Activated CD4-positive, alpha-beta T cell treated with anti-CD3 and anti-CD28 coated beads, Interleukin-2, amount 10 ng/mL, durations not matched to agents 7 days and 5 days (primary cell): ENCODE measurements at places on chromosomes 11 and 22. TPM values are rescaled to one million over a fixed set of nuclear protein-coding genes. Genes with fewer than 3 reads are reported as not detected.

DNA sequence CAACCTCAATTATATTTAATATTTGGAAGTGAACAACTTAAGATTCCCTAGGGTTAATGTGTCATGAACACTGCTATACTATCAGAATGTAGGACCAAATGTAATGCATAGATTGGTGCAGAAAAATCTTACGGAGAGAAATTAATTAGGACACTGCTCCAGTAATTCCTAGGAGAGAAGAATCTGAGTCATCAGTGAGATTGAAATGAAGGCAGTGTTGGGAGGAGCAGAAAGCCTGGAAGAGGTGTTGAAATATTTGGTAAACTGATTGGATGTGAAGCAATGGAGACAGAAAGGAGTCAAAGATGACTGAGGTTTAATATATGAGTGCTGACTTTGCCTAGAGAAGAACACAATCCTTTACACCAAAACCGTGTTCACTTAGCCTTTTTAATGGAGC is 836.0 kb downstream of the FAM181B start:
- H3K27ac ChIP-seq = no peak overlapping the region
- no peaks in the 10 kb centered on the region for H3K4me1 ChIP-seq

DNA sequence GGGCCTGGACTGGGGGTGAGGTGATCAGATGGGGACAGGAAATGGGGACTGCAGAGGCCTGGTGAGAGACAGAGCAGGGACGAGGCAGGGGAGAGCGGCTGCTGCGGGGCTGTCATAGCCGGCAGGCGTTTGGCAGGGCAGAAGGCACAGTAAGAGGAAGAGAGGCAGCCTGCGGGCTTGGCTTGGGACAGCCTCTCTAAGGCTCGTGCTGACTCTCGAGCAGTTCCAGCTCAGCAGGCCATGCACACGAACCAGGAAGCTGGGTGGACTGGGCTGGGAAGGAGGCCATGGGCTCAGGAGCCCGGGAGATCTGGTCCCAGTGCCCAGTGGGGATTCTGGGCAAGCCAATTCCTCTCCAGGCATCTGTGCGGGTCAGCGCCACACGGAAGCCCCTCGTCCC is 19.6 kb upstream of the EIF3D start:
- H3K36me3 ChIP-seq = no peaks in the 10 kb centered on the region
- no peak for DNase-seq
- H3K27me3 ChIP-seq = peaks cover 21% of the 10 kb centered on the region

DNA sequence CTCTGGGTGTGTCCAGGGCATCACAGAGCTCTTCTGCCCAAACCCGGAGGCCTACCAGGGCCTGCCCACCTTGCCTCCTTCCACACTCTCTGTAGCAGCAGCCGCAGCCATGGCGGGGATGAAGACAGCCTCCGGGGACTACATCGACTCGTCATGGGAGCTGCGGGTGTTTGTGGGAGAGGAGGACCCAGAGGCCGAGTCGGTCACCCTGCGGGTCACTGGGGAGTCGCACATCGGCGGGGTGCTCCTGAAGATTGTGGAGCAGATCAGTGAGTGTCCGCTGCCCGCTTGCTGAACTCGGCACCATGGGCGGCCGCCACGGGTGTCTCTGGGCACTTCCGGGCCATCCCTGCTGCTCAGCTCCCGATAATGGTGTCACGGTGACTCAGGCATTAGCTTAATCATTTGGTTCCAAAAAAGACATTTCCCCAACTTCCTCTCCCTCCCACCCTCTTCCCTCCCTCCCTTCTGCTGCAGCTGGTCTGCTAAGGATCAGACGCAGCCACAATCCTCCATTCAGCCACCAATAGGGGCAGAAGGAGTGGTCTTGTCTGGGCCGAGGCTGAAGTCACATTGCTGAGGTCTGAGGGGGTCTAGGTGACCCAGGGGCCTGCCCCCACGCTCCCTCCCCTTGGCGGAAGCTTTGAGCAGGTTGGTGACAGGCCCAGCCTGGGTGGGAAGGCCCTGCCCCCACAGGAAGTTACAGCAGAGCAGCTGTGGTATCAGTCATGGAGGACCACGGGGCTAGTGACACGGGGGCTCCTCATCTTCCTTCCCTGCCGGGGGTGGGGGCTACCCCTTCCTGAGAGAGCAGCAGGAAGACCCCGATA is 950 bp downstream of the FERMT3 start:
- H3K36me3 ChIP-seq = peaks cover 65% of the 10 kb centered on the region
- H3K27me3 ChIP-seq = no peaks in the 10 kb centered on the region
- H3K27ac ChIP-seq = peak overlapping the region; percentile 94
- peak overlapping the region; percentile 89 for H3K4me3 ChIP-seq

GRCh38 chr22:46966846-46967245 is 204.4 kb downstream of the TBC1D22A start:
- DNase-seq = no peak
- H3K27ac ChIP-seq = no peak overlapping the region
- peaks cover 2% of the 10 kb centered on the region for H3K36me3 ChIP-seq
- H3K4me3 ChIP-seq = no peak overlapping the region
- H3K27me3 ChIP-seq = no peaks in the 10 kb centered on the region

GRCh38 chr11:125945011-125945796 is 640 bp upstream of the VSIG10L2 start:
- H3K27me3 ChIP-seq = no peaks in the 10 kb centered on the region
- DNase-seq = no peak
- no peak overlapping the region for H3K4me3 ChIP-seq

Gene NOX4
- not detected for total RNA-seq

Gene SHISA8
- total RNA-seq = not detected
